Spinal cord (tissue), 10 donors: ENCODE measurements at places on chromosomes 12 and 14. TPM values are rescaled to one million over a fixed set of nuclear protein-coding genes. Genes with fewer than 3 reads are reported as not detected.
A peak's percentile ranks its signal among the peaks of the same experiment; 100 is the strongest.

CD69 gene
- total RNA-seq: 1.4 TPM

RPL10L gene
- total RNA-seq: not detected

CLEC4C gene
- total RNA-seq: not detected

GUCY2C gene
- total RNA-seq: 0.10 TPM

PMEL gene
- 8.8 TPM for total RNA-seq

GPR162 gene
- total RNA-seq: 54.2 TPM

MIP gene
- total RNA-seq: not detected

SLC7A8 gene
- total RNA-seq: 18.9 TPM

ATP5MC2 gene
- 65.8 TPM for total RNA-seq

STAC3 gene
- total RNA-seq: 2.1 TPM

NXPH4 gene
- total RNA-seq: 7.8 TPM

ACOT6 gene
- total RNA-seq: not detected

GNG2 gene
- 102 TPM for total RNA-seq

RNASE3 gene
- 3.7 TPM for total RNA-seq

FOXN4 gene
- total RNA-seq: 0.33 TPM

DNA sequence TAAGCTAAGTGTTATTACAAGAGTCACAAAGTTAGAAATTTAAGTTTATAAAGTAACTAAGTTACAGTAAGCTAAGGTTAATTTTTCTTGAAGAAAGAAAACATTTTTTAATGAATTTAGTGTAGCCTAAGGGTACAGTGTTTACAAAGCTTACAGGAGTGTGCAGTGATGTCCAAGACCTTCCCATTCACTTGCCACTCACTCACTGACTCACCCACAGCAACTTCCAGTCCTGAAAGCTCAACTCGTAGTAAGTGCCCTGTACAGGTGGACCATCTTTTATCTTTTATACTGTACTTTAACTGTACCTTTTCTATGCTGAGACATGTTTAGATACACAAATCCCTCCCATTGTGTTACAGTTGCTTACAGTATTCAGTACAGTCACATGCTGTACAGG lies 60.9 kb upstream of the TMEM263 start:
- DNase-seq: no peak

GRCh38 chr12:9331218-9331626 lies 123.0 kb upstream of the PZP start:
- peak; percentile 79 for DNase-seq

GRCh38 chr12:131565267-131566015 lies 145.4 kb upstream of the SFSWAP start:
- DNase-seq: no peak

DNA sequence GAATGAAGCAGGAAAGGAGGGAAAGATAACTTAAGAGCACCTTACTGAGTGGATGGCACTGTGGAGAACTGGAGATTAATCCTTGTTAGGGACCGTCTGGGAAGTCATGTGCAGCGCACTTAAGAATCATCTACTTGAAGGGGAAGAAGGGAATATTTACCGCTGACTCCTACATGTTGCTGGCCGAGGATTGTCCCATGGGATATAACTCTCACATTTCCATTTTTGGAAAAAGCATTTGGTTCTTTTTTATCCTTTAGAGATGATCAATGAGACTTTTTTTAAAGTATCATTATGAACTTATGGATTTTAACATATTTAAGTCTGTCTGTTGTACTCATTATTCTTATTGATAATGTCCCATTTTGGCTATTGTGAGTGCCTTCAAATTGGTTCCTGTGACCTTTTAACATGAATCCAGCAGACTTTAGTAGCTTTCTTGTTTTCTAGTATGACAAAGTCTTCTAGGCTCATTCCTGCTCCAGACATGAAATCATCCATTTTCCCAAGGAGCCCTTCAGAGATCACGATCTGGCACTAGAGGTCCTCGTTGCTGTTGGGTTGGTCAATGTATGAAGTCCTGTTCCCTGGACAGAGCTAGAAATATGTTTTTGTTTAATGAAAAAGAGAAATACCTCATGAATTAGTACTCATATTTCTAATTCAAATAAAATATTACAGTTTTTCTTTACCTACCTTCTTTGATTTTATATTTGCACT lies 20.2 kb upstream of the FAM234B start:
- peak; percentile 37 for DNase-seq

DNA sequence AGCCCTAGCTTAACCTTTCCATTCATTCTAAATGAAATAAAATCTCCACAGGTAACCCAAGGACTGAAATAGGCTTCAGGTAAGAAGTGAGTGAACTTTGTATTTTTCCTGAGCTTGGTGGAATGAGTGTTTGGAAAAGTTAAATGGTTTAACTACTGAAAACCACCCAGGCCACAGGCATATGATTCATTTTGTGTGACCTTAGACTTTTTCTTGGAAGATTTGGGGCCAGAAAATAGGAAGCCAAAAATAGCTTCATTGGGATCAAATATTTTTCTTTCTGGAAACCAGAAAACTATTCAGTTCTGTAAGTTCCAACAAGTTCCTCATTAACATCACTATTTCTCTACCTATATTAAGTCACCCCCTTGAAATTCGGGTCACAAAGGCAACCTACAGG lies 212.6 kb downstream of the PCNX1 start:
- no peak for DNase-seq

DNA sequence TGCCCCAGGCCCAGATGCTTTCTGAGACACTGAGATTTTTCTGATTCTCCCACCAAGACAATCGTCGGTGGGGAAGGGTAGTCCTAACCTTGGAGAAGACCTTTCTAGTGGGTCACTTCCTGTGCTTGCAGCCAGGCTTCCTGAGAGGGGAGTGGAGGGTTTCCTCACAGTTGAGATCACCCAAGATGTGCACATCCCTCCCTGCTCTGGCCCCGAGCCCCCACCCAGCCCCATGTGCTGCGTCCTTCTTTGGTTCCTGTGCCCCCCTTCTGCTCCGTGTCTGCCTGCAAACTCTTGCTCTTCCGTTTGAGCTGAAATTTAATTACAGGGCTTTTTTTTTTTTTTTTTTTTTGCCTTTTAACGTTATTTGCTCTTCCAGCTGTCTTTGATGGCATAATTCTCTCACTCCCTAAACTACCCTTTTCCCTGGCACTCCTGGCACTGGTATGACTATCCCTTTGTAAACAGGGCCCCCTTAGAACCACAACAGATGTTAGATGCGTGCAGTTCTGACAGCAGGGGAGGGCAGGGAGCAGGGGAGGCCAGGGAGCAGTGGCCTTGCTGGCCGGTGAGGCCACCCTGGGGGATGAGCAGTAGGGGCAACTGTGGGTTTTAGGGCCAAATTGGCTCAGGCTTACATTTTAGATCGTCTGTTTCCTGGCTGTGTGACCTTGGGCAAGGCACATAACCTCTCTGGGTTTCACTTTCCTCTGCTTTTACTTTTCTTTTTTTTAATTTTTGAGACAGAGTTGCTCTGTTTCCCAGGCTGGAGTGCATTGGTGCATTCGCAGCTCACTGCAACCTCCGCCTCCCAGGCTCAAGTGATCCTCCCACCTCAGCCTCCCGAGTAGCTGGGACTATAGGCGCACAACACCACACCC lies 144.5 kb downstream of the PHETA1 start:
- DNase-seq: no peak

- DNase-seq: no peak
These were observed 162.6 kb upstream of the PLEKHA5 start for GRCh38 chr12:18966954-18967353.

- peak; percentile 38 for DNase-seq
These were observed 189.2 kb upstream of the DIO3 start for GRCh38 chr14:101371799-101372793.

GRCh38 chr14:95339301-95339865 lies 19.7 kb upstream of the CLMN start:
- no peak for DNase-seq

DNA sequence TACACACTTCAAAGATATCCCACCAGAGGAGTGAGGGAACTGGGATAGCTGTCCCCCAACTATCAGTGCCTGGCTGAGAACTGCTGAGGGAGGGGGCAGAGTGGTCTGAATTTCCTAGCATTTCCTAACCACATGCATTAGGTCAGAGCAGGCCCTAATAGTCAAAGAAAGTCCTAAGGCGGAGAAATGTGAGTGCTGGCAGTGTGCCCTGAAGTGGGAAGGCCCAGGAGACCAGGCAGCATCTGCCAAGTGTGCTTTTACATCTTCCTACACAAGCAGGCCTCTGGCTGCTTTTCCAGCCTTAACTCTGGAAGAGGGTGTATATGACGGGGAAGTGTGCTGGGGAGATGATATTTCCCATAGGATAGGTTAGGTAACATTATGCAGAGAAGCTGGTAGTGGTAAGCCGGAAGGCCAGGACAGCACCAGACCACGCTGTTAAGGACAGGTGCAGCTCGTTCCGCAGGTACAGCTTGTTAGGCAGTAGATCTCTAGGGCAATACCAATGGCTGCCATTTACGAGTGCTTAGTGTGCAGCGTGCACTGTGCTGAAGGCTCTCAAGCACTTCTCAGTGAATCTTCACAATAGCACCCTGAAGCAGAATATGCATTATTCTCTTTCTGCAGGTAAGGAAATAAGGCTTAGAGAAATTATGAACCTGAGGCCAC lies 9.1 kb upstream of the CCDC198 start:
- peak; percentile 75 for DNase-seq

GRCh38 chr12:67068204-67068731 lies 200.9 kb upstream of the CAND1 start:
- DNase-seq: peak; percentile 74

DNA sequence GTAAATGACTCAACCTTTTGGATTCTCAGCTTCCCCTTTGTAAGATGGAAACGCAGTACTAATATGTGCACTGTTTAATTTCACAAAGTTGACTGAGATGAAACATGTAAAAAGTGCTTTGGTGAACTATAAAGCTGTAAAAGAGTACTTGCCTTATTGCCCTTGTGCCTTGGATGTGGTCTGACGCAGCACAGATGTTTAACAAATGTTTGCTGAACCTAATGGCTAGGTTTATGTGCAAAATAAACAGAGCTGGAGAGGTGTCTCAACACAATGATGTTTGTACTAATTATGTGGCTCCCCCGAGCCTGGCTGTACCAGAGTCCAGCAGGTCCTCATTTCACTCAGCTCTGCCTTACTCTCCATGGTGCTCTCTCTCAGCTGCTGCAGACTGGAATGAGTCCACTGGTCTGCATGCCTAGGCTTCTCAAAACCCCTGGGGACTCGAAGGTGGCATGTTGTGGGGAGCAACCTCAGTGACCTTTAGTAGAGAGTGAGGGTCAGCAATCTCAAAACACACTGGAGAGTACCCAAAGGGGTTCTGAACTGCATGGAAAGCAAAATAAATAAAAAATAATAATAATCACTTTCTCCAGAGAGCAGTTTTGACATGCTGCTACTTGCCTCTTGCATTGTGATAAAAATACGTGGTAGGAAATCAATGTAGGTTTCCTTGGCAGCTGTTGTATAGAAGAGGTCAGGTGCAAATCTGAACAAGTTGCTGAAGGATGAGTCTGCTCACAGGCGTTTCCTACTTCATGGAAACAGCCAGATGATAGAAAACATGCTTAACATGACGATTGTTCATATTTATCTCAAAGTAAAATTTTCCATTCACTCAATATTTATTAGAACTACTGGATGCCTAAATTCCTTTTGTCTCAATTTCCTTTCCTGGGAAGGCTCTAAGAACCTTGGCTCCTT lies 8.5 kb upstream of the AMIGO2 start:
- no peak for DNase-seq

DNA sequence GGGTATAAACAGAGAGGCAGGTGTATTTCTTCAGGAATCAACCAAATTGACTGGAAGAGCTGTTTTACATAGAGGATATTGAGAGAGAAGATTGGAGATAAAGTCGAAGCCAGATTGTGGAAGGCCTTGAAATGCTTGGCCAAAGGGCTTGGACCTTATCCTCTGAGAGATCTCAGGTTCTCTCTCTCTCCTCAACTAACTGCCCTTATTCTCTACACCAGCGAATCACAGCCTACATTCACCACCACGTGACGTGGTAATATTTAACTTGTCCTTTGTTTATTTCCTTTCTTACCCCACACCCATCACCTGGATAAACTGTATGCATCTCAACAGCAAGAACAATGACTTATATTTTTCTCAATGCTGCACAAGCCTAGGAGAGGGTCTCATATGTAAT lies 207.4 kb downstream of the EFCAB11 start:
- no peak for DNase-seq

DNA sequence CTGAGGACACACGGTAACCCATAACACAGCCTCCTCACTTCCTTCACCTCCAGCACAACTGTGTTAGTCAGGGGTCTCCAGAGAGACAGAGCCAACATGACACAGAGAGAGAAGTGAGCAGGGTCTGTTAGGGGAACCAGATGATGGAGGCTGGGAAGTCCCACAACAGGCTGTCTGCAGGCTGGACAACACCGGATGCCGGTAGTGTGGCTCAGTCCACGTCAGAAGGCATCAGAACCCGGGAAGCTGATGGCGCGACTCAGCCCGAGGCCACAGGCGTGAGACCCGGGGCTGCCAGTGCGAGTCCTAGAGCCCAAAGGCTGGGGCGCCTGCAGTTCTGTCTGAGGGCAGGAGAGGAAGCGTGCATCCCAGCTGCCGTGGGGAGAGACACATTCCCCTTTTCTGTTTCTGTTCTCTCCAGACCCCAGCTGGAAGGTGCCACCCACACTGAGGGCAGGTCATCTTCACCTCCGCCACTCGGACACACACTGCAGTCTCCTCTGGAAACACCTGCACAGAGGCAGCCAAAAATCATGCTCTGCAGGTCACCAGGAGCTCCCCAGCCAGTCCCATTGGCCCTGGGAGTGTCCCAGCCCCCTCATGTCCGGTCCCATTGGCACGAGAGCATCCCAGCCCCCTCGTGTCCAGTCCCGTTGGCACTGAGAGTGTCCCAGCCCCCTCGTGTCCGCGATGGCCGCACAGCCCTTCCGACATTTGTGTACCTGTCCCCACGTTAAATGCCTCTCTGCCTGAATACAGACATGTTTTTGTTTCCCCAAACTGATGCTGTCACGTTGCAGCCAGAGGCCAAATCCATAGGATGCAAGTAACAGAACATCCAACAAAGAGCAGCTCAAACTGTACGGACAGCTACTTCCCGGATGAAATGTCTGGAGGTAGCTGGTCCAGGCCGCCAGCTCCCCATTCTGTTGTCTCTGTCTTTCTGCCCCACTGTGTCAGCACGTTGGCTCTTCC lies 7.9 kb upstream of the FBRSL1 start:
- no peak for DNase-seq

GRCh38 chr12:29569132-29569757 lies 71.8 kb upstream of the OVCH1 start:
- DNase-seq: no peak

- DNase-seq: no peak
These were observed 53.0 kb upstream of the FRS2 start for GRCh38 chr12:69417231-69417630.

GRCh38 chr12:112969547-112970306 lies 8.6 kb upstream of the OAS2 start:
- no peak for DNase-seq

DNA sequence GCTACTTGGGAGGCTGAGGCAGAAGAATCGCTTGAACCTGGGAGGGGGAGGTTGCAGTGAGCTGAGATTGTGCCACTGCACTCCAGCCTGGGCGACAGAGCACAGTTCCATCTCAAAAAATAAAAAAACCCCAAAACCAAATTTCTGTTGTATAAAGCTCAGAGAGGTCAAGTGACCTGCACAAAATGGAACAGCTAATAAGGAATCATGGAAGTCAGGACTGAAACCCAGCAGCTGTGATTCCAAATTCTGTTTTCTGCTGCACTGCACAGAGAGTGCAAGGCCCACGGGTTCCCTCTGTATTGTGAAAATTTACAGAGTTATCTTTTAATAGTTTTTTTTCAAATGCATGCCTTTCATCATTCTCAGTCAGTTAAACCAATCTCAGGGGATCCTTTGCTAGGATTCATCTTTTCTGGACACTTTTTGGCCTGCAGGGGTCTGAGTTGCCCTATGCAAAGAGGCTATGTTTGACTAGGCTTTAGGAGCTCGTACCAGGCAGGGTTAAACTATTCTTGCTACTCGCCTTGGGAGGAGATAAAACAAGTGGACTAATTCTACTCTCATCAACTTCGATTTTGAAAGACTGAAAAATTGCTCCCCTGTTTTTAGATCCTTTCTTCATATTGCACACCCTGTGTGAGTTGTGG lies 26.1 kb upstream of the AACS start:
- DNase-seq: no peak
